ENCODE measurements at places on chromosomes 7 and 10. TPM values are rescaled to one million over a fixed set of nuclear protein-coding genes. Genes with fewer than 3 reads are reported as not detected.
A peak's percentile ranks its signal among the peaks of the same experiment; 100 is the strongest.

DNA sequence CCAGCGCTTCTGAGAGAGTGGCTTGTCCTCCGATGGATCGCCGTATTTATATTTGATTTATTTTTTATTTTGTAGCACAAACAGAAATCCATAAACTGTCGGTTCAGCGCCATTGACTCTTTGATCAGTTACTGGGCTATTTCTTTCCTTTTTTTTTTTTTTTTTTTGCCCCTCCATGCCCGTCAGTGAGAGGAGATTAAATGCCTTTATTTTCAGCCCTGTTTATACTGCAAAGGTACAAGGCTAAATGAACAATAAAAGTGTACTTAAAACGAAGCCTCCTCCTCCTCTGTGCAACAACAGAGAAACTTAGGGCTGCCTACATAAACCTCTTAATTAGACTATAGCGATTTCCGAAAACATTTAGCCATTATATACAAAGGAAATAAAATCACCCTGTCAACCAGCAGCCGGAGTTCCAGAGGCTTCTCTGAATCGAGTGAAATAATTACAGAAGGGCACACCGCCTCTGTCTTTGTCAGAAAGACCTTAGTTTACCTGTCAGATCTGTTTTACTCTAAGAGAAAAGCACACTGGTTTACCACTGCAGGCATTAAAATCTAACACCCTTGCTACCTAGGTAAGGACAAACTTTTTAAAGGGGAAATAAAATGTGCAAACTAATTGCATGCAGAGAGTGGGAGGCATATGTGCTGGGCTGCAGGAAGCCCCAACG lies 3.5 kb downstream of the EBF3 start:
- no peak for DNase-seq

GRCh38 chr7:102918845-102919244 lies 6.0 kb downstream of the LRRC17 start:
- no peak for DNase-seq

GRCh38 chr7:110803602-110804143 lies 287.3 kb upstream of the LRRN3 start:
- no peak for DNase-seq

NRAP gene
- 117 TPM for polyA plus RNA-seq

DNA sequence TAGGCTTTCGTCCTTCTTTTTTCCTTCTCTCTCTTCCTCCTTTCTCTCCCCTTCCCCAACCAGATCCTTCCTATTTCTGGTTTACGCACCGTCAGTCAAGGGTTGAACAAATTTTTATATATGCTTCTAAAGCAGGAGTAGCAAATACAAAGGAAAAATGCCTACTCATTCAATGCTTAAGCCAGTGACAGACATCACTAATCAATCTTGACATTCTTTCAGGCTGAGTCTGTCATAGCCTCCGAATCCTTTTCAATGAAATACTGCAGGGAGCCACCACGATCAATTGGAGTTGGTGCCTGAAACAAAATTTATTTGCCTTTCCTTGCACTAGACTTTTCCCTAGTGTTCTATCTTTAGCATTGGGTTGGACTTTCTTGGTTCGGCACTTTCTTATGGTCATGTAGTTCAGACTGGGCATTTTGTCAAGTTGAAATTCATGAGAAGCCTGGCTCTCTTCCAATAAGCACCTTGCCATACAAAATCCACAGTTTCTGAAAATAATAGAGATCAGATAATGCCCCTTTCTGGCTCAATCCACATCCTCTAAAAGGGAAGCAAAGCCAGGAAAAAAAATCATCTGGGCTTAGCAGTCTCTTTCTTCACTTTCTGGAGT lies 239.5 kb upstream of the PLXNA4 start:
- no peak for DNase-seq

PGAM2 gene
- polyA plus RNA-seq: 2,530 TPM

DNA sequence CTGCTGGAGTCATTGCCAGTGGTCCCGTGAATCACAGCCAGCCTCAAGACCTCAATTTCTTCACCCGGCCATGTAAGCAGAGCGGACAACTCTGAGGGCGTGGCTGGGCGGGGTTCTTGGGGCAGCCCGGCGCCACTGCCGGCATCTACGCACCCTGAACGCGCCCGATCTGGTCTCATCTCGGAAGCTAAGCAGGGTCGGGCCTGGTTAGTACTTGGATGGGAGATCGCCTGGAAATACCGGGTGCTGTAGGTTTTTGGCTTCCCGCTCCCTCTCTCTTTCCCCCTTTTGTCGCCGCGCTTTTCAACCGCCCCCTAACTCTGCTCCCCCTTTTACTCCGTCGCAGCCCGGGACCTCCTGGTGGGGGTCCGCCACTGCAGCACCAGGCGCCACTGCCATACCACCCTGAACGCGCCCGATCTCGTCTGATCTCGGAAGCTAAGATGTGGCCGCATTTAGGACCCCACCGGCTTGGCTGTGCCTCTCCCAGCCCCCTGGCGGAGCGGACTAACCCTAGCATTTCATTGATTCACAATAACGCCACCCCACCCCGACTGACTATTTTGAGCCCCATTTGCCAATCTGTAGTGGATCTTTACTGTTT lies 25.3 kb downstream of the GARIN1A start:
- peak; percentile 78 for DNase-seq

DNA sequence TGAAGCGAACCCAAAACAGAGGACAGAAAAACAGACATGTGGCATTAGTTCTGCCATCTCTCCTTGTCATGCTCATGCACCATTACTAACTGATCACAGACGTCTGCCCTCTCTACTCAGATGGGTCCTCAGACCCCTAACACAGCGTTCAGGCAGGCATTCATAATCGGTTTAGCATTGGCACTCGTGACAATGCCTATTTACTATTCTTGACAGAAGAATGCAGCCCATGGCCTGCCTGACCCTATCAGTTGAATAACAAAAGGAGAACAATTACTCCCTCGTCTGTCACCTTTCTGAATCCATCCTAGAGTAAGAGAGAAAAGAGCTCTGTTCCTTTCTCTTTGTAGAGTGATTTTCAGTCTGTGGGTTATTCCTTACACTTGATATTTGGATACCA lies 194.6 kb upstream of the PHYHIPL start:
- DNase-seq: no peak

DNA sequence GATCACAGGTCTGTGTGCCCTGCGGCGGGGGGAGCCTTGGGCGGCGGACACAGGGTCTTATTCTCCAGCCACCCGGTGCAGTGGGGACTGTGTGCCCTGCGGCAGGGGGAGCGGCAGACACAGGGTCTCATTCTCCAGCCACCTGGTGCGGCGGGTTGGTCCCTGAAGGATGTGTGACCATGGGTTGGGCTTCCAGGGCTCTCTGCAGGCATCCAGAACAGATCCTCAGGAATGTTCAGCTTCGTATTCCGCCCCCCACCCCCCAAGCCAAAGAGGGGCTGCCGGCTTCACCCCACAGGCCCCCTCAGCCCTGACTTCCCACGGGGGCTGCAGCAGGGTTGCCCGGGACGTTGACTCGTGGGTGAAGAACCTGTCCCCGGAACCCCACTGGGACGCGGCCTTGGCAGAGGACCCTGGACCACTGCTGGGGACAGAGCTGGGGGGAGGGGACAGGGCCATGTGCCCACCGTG lies 154.5 kb upstream of the PPP2R2D start:
- no peak for DNase-seq

GRCh38 chr10:31317652-31318381 lies 1.2 kb upstream of the ZEB1 start:
- no peak for DNase-seq

- DNase-seq: no peak
Measured at GRCh38 chr7:157825325-157825724, 488.5 kb downstream of the DNAJB6 start.

DNA sequence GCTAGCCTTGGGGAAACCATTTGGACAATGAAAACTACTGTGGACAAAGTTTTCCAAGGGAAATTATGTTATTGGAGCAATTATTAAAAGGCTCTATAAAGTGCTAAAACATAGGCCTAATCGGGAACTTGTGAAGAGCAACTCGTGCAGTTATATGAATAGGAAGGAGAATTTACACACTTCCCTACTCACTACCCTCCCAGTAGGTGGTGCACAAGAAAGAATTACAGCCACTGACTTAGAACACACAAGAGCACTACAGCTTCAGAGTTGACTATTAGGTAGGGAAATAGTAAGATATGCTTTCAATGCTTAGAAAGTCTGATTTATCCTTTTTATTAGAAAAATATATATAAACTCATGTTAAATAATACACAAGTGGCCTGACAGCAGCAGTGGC lies 47.2 kb downstream of the GSAP start:
- DNase-seq: no peak

DNA sequence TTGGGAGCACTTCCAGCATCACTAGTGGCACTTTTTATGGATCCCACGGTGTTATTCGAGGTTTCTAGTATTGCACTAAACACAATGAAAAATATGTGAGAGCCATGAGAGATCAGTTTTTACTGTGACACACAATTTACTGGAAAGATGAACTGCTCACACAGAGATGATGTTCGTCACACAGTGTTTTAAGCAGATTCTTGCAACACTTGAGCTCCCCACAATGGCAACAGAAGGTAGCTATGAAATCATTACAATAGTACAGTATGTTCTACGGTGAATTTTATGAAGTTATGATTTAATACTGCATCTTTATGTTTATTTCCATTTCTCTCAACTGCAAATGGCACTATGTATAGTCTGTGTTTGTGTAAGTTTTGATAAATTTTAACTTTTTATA lies 27.4 kb upstream of the ENTPD1 start:
- no peak for DNase-seq

GRCh38 chr10:33070101-33070500 lies 112.1 kb upstream of the ITGB1 start:
- DNase-seq: no peak

GRCh38 chr10:45180946-45181875 lies 134.2 kb downstream of the OR13A1 start:
- DNase-seq: peak; percentile 44

GRCh38 chr10:12710594-12711349 lies 290.7 kb downstream of the CCDC3 start:
- DNase-seq: peak; percentile 71

ASIC3 gene
- polyA plus RNA-seq: 5.3 TPM

LGI1 gene
- polyA plus RNA-seq: 0.68 TPM

Measured in right cardiac atrium (tissue), 5 donors.